ENCODE measurements at places on chromosomes 4 and X. TPM values are rescaled to one million over a fixed set of nuclear protein-coding genes. Genes with fewer than 3 reads are reported as not detected.

- H3K4me3 ChIP-seq, result no peak overlapping the region
- H3K27me3 ChIP-seq, result no peaks in the 10 kb centered on the region
- no peak for DNase-seq
- no peaks in the 10 kb centered on the region for H3K4me1 ChIP-seq
These were observed 110.7 kb downstream of the CCSER1 start for GRCh38 chr4:90237751-90238530.

- no peak for DNase-seq
- no peaks in the 10 kb centered on the region for H3K4me1 ChIP-seq
- no peaks in the 10 kb centered on the region for H3K27me3 ChIP-seq
- H3K4me3 ChIP-seq, result no peak overlapping the region
- no peak overlapping the region for H3K27ac ChIP-seq
These were observed 8.0 kb downstream of the ARHGEF38 start for GRCh38 chr4:105560421-105560848.

GRCh38 chr4:37742149-37742548 is 56.0 kb upstream of the RELL1 start:
- DNase-seq, result no peak
- no peak overlapping the region for H3K4me3 ChIP-seq
- H3K4me1 ChIP-seq, result no peaks in the 10 kb centered on the region
- H3K27ac ChIP-seq, result no peak overlapping the region
- H3K36me3 ChIP-seq, result no peaks in the 10 kb centered on the region

GRCh38 chr4:85092943-85093342 is 126.5 kb upstream of the WDFY3 start:
- no peak overlapping the region for H3K4me3 ChIP-seq
- H3K27ac ChIP-seq, result no peak overlapping the region
- no peak for DNase-seq
- H3K36me3 ChIP-seq, result no peaks in the 10 kb centered on the region

- H3K27ac ChIP-seq, result no peak overlapping the region
- no peak overlapping the region for H3K4me3 ChIP-seq
- no peak for DNase-seq
- H3K36me3 ChIP-seq, result no peaks in the 10 kb centered on the region
- no peaks in the 10 kb centered on the region for H3K27me3 ChIP-seq
- no peaks in the 10 kb centered on the region for H3K4me1 ChIP-seq
These were observed 146.2 kb downstream of the TEX11 start for GRCh38 chrX:70762285-70762684.

- H3K4me1 ChIP-seq, result no peaks in the 10 kb centered on the region
- no peak for DNase-seq
- H3K27ac ChIP-seq, result no peak overlapping the region
- no peaks in the 10 kb centered on the region for H3K36me3 ChIP-seq
- no peaks in the 10 kb centered on the region for H3K27me3 ChIP-seq
- H3K4me3 ChIP-seq, result no peak overlapping the region
These were observed 969.1 kb upstream of the PCDH10 start for GRCh38 chr4:132180020-132180427.

DNA sequence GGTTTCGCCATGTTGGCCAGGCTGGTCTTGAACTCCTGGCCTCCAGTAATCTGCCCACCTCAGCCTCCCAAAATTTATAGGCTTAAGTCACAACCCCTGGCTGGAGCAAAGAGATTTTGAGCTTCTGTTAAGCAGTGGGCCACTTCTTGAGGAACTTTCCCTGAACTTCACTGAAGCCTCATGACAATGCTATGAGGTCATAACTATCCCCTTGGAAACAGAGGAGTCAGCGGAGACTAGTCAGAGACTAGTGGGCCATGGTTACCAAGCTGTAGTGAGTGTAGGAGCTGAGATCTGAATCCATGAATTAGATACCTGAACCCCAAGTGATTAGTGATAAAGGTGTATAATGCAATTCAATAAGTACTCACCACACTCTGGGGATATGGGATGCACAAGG is 145.1 kb upstream of the MSX1 start:
- H3K4me3 ChIP-seq, result no peak overlapping the region
- no peak overlapping the region for H3K27ac ChIP-seq
- no peak for DNase-seq
- H3K4me1 ChIP-seq, result no peaks in the 10 kb centered on the region

- no peak overlapping the region for H3K27ac ChIP-seq
- H3K4me3 ChIP-seq, result no peak overlapping the region
- DNase-seq, result no peak
- no peaks in the 10 kb centered on the region for H3K36me3 ChIP-seq
- no peaks in the 10 kb centered on the region for H3K27me3 ChIP-seq
These were observed 123.4 kb downstream of the SPCS3 start for GRCh38 chr4:176443117-176443516.

DNA sequence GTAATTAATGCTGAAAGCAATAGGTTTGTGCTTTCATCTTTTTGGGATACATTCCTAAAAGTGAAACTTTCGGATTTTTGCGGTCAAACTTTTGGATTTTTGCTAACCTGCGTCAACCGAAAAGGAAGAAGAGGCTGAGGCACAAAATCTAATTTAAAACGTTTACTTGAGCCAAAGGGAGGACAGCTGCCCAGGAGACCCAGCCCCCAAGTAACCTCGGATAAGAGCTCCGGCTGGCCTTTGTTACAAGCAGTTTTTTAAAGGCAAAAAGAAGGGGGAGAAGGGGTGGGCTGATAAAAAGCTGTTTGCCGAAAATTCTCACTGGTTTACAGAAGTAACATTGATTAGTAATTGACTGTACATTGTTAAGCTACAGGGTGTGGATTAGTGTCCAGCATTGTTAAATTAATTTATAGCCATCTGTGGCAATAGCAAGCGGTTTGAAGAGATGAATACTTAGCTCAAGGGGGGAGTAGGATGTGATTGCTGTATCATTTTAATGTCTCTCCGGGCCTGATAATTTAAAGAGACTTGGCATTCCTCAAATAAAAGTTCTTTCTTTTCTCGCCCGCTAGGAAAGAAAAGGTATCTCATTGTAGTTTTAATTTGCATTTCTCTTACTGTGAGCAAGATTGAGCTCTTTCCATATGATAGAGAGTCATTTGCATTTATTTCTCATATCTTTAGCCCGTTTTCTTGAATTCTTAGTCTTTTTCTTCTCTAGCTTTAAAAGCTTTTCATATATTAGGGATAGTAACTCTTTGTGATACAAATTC is 59.1 kb upstream of the USP9X start:
- H3K27me3 ChIP-seq, result no peaks in the 10 kb centered on the region
- H3K4me3 ChIP-seq, result no peak overlapping the region
- no peaks in the 10 kb centered on the region for H3K4me1 ChIP-seq

GRCh38 chrX:3811331-3812311 is 98.2 kb upstream of the PRKX start:
- DNase-seq, result no peak
- H3K27ac ChIP-seq, result no peak overlapping the region

- H3K4me3 ChIP-seq, result no peak overlapping the region
- peaks cover 80% of the 10 kb centered on the region for H3K4me1 ChIP-seq
- H3K27me3 ChIP-seq, result no peaks in the 10 kb centered on the region
These were observed 41.8 kb downstream of the FNIP2 start for GRCh38 chr4:158810487-158811215.

- DNase-seq, result no peak
- H3K4me3 ChIP-seq, result no peak overlapping the region
- H3K27ac ChIP-seq, result no peak overlapping the region
- H3K27me3 ChIP-seq, result no peaks in the 10 kb centered on the region
- H3K36me3 ChIP-seq, result no peaks in the 10 kb centered on the region
These were observed 147.2 kb upstream of the DKK2 start for GRCh38 chr4:107183155-107183774.

DNA sequence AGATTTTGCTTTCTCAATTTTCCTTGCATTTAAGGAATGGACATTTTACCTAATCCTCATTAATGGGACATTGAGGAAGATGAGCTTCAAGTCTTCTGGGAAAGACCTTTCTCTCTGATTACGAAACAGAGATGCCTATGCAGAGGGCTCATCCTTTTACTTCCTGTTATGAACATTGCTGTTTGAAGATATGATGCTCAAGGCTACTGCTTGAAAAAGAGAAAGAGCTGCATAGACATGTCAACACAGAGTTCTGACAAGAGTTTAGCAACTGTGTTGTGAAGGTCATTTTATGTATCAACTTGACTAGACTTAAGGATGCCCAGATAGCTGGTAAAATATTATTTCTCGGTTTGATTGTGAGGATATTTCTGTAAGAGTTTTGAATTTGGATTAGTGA is 13.8 kb upstream of the GNPDA2 start:
- H3K27ac ChIP-seq, result no peak overlapping the region
- no peaks in the 10 kb centered on the region for H3K27me3 ChIP-seq

- no peak overlapping the region for H3K27ac ChIP-seq
- no peaks in the 10 kb centered on the region for H3K27me3 ChIP-seq
- peaks cover 42% of the 10 kb centered on the region for H3K4me1 ChIP-seq
- no peak for DNase-seq
These were observed 4.4 kb downstream of the LSM6 start for GRCh38 chr4:146179784-146180370.

DNA sequence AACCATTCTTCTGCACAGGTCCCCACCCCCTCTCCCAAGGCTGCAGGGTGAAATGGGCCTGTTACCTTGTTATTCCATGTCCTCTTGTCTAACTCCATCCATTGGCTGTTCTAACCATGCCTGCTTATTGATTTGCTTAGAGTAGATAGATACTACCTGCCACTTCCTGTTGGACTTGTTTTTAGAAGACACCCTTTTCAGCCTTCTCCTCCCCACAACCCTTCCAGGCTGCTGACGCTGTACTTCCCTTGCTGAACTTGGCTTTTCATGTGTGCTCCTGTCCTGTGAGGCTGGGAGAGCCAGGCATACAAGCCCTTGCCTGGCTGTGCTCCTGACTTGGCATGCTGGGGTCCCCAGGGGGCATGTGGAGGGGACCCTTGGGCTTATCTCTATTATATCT is 81.9 kb downstream of the AASDH start:
- no peak overlapping the region for H3K4me3 ChIP-seq
- DNase-seq, result no peak
- no peaks in the 10 kb centered on the region for H3K36me3 ChIP-seq
- peaks cover 21% of the 10 kb centered on the region for H3K4me1 ChIP-seq

DNA sequence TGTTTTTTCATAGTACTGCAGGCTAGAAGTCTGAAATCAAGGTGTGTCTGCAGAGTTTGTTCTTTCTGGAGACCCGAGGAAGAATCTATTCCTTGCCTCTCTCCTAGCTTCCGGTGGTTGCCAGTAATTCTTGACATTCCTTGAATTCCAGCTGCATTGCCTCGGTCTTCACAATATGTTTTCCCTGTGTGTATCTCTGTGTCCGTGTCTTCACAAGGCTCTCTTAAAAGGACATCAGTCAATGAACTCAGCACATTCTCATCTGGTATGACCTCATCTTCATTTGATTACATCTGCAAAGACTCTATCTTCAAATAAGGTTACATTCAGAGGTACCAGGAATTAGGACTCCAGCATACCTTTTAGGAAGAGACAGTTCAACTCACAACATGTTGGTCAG is 163.4 kb downstream of the BANK1 start:
- H3K27ac ChIP-seq, result no peak overlapping the region
- no peaks in the 10 kb centered on the region for H3K27me3 ChIP-seq
- H3K4me3 ChIP-seq, result no peak overlapping the region
- no peaks in the 10 kb centered on the region for H3K4me1 ChIP-seq
- H3K36me3 ChIP-seq, result no peaks in the 10 kb centered on the region

- no peak overlapping the region for H3K4me3 ChIP-seq
- DNase-seq, result no peak
- no peak overlapping the region for H3K27ac ChIP-seq
- no peaks in the 10 kb centered on the region for H3K27me3 ChIP-seq
These were observed 47.9 kb downstream of the NAP1L5 start for GRCh38 chr4:88649716-88650115.

GRCh38 chr4:178296669-178297068 is 854.4 kb upstream of the AGA start:
- no peaks in the 10 kb centered on the region for H3K27me3 ChIP-seq
- DNase-seq, result no peak
- no peak overlapping the region for H3K27ac ChIP-seq
- no peaks in the 10 kb centered on the region for H3K36me3 ChIP-seq
- H3K4me1 ChIP-seq, result no peaks in the 10 kb centered on the region

DNA sequence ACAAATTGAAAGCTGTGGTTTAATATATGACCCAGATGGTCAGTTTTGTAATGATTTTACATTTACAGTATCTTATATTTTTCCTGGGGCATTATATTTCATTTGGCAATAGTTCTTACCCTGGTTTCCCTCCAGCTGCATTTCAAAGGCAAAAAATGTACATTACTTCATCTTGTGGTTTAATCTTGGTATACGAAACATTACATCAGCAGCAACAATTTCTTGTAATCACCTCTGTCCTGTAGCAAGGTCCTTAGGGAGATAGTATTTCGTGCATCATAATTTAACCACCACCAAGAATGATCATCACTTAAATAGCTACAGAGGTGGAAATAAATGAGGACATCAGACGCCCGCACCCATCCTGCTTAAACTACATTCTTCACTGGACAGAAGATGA is 48.8 kb downstream of the HS6ST2 start:
- H3K4me1 ChIP-seq, result no peaks in the 10 kb centered on the region
- H3K27me3 ChIP-seq, result no peaks in the 10 kb centered on the region
- no peak for DNase-seq
- H3K36me3 ChIP-seq, result no peaks in the 10 kb centered on the region

DNA sequence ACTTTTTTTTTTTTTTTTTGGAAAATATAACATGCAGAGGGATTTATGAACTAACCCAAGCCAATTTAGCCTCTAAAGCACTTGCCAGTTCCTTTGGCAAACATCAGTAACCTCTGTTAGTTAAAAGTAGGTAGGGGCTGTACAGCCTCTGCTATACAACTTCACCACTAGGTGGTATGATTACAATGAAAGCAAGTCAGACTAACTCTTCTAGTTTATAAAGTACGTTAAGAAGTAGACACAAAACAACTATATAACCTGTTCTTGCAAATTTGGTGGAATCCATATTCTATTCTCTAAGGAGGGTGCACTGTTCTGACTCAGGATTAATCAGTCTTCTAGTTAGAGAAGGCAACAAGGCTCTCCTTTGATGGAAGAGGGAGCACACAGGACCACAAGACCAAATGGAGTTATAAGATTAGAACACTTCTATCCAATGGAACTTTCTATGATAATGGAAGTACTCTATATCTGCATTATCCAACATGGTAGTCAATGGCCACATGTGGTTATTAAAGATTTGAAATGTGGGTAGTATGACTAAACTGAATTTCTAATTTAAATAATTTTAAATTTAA is 12.8 kb downstream of the AIMP1 start:
- H3K27ac ChIP-seq, result no peak overlapping the region
- no peak overlapping the region for H3K4me3 ChIP-seq
- no peaks in the 10 kb centered on the region for H3K27me3 ChIP-seq
- no peaks in the 10 kb centered on the region for H3K4me1 ChIP-seq
- peaks cover 31% of the 10 kb centered on the region for H3K36me3 ChIP-seq
- DNase-seq, result no peak

Gene EDNRA
- polyA plus RNA-seq, result not detected

Gene PDK3
- polyA plus RNA-seq, result 3.6 TPM

Gene GAGE12J
- not detected for polyA plus RNA-seq

Gene VEGFC
- 3.1 TPM for polyA plus RNA-seq

Gene LGI2
- not detected for polyA plus RNA-seq

Gene MTTP
- 0.13 TPM for polyA plus RNA-seq

Gene ETDB
- polyA plus RNA-seq, result not detected

Gene ACTRT1
- polyA plus RNA-seq, result not detected

All from sigmoid colon (tissue), 7 donors.